ENCODE measurements at places on chromosomes 2 and 18. TPM values are rescaled to one million over a fixed set of nuclear protein-coding genes. Genes with fewer than 3 reads are reported as not detected.
A peak's percentile ranks its signal among the peaks of the same experiment; 100 is the strongest.

DNA sequence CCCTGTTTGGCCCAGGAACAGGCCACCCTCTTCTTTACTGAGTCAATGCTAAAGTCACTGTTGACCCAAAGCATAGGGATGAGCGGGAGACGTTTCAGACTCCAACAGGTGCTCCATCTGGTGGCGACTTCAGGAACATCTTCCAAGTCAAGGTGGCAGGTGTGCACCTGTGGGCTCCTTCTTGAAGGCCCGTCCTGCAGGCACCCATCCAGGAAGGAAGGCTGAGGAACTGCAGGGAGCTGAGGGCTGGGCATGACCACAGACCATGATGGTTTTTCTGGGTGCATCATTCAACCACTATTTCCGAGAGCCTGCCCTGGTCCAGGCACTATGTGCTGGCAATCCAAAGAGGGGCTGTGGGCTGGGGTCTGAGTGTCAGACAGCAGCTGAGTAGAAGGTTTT lies 142.8 kb downstream of the NDUFA10 start:
- H3K27ac ChIP-seq = peak overlapping the region; percentile 17
- peaks cover 20% of the 10 kb centered on the region for H3K27me3 ChIP-seq
- peak; percentile 68 for DNase-seq
- no peak overlapping the region for H3K4me3 ChIP-seq
- no peaks in the 10 kb centered on the region for H3K4me1 ChIP-seq

DNA sequence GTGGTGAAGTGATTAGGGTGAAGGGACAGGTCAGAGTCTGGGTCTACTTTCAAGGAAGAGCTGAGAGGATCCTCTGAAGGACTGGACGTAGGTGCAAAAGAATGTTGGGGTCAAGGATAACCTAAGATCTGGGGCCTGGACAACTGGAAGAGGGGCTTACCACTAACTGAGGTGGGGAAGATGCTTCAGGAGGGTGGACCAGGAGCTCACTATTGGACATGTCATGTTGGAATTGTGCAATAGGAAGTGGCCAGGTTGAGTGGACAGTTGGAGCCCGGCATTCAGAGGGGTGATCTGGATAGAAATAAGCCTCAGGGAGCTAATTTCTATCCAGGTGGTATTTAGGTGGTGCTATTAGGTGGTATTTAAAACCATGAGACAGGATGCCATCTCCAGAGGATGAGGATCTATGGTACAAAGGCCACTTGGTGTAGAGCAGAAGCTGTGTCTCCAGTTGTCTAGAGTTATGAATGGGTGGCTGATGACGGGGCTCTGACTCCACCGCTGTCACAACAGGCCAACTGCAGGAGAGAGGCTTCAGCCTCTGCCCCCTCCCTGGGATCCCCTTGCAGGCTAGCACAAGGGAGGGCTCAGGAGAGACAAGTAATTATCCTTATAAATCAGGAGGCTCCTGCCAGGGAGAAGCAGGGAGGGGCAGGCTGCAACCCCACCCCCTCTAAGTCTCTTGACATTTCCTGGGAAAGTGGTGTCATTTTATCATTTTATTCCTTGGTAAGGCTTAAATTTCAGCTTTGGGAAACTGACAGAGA lies 158.0 kb downstream of the SMAD7 start:
- peaks cover 1% of the 10 kb centered on the region for H3K36me3 ChIP-seq
- DNase-seq = no peak
- no peak overlapping the region for H3K27ac ChIP-seq
- peaks cover 5% of the 10 kb centered on the region for H3K4me1 ChIP-seq

Gene GRHL1
- total RNA-seq = 0.64 TPM

DNA sequence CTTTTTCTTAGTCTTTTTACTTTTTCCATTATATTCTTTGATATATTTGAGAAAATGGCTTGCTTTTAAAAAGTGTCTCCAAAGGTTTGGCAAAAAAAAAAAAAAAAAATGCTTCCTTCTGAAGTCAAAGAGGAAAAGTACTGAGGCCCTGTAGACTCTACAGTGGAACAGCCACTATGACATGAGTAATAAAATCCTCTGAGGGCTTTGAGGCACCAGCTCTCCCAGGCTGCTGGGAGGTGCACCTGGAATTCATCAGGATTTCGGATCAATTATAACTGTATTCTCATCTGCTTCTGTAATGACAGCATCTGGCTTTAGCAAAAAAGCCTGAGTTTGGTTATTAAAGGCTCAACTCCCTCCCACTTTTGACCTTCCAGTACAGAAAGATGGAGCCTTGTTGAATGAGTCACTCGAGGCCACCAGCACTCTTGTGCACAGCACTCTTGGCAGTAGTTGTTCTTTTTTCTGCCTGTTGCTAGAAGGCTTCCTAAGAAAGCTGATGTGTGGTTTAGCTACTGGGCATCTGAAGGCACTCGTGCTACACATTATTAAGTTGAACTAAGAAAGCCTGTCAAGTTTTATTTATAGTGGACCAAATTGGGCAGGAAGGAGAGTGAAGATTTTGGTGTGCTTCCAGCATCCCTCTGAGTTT lies 131.3 kb downstream of the PRPF40A start:
- no peak overlapping the region for H3K27ac ChIP-seq
- no peaks in the 10 kb centered on the region for H3K4me1 ChIP-seq
- H3K27me3 ChIP-seq = peaks cover 28% of the 10 kb centered on the region
- DNase-seq = no peak

- no peak overlapping the region for H3K27ac ChIP-seq
- H3K4me3 ChIP-seq = peak overlapping the region; percentile 74
- peaks cover 14% of the 10 kb centered on the region for H3K36me3 ChIP-seq
- no peaks in the 10 kb centered on the region for H3K27me3 ChIP-seq
- peaks cover 18% of the 10 kb centered on the region for H3K4me1 ChIP-seq
Observed at GRCh38 chr2:241357531-241357930, 1.4 kb downstream of the FARP2 start.

GRCh38 chr2:73264332-73264606 lies 20.0 kb downstream of the FBXO41 start:
- H3K27me3 ChIP-seq = no peaks in the 10 kb centered on the region
- H3K4me1 ChIP-seq = peaks cover 20% of the 10 kb centered on the region
- H3K27ac ChIP-seq = no peak overlapping the region
- DNase-seq = no peak
- peaks cover 8% of the 10 kb centered on the region for H3K36me3 ChIP-seq

GRCh38 chr2:158667586-158667985 lies 127.5 kb upstream of the DAPL1 start:
- H3K27ac ChIP-seq = no peak overlapping the region
- no peaks in the 10 kb centered on the region for H3K27me3 ChIP-seq
- H3K4me3 ChIP-seq = no peak overlapping the region
- H3K4me1 ChIP-seq = no peaks in the 10 kb centered on the region
- no peak for DNase-seq
- peaks cover 5% of the 10 kb centered on the region for H3K36me3 ChIP-seq

- no peaks in the 10 kb centered on the region for H3K4me1 ChIP-seq
- H3K27me3 ChIP-seq = peaks cover 16% of the 10 kb centered on the region
- no peak for DNase-seq
- H3K27ac ChIP-seq = no peak overlapping the region
Observed at GRCh38 chr2:142980246-142981068, 103.0 kb downstream of the KYNU start.

DNA sequence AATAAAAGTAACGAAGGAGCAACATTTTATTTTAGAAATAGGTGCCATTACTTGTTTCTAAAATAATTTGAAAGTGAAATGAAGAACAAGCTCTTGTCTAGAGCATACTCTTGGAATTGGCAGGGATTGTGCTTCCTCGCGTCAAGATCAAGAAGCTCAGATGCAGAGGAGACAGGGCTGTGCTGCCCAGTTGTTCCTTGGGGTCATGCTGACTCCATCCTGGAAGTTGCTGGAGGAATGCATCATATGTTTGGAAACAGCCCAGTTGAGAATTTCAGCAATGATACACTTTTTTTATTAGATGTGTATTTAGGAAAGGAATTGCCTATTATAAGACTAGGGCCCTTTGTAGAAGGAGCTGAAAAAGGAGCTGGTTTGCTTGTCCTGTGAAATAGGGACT lies 17.2 kb downstream of the LTBP1 start:
- no peaks in the 10 kb centered on the region for H3K36me3 ChIP-seq
- no peak overlapping the region for H3K4me3 ChIP-seq
- no peak overlapping the region for H3K27ac ChIP-seq
- no peak for DNase-seq
- no peaks in the 10 kb centered on the region for H3K4me1 ChIP-seq
- H3K27me3 ChIP-seq = peaks cover 10% of the 10 kb centered on the region

GRCh38 chr2:26666671-26667070 lies 25.5 kb upstream of the CIB4 start:
- H3K36me3 ChIP-seq = no peaks in the 10 kb centered on the region
- DNase-seq = no peak
- H3K27me3 ChIP-seq = peaks cover 48% of the 10 kb centered on the region
- peaks cover 6% of the 10 kb centered on the region for H3K4me1 ChIP-seq
- no peak overlapping the region for H3K27ac ChIP-seq

Gene SPEG
- 1.3 TPM for total RNA-seq

DNA sequence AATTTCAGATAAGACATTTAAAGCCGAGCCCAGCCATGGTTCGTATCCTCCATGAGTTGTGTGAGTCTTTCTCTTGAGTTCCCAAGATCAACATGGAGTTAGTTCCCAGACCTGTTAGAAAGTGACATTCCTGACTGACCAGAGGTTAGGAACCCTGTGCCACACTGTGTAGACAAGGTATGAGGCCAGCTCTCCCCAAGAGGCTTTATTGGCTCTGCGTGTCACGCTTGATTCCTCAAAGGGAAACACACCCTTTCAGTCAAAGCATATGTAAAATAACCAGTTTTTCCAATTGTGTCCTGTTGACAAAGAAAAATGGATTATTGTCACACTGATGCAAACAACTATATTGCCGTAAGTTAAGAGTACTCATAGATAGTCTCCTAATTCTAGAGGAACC lies 1.2 kb downstream of the SULT1C3 start:
- H3K4me1 ChIP-seq = no peaks in the 10 kb centered on the region
- no peak overlapping the region for H3K27ac ChIP-seq
- H3K27me3 ChIP-seq = no peaks in the 10 kb centered on the region
- H3K4me3 ChIP-seq = no peak overlapping the region
- no peak for DNase-seq
- no peaks in the 10 kb centered on the region for H3K36me3 ChIP-seq

DNA sequence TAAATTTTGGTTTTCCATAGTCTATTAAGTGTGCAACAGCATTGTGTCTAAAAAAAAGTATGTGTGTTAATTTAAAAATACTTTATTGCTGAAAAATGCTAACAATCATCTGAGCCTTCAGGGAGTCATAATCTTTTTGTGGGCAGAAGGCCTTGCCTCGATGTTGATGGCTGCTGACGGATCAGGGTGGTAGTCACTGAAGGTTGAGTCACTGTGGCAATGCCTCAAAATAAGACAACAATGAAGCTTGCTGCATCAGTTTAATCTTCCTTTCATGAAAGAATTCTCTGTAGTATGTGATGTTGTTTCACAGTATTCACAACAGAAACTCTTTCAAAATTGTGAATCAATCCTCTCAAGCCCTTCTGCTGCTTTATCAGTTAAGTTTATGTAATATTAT lies 31.3 kb downstream of the HDHD2 start:
- peaks cover 23% of the 10 kb centered on the region for H3K4me1 ChIP-seq
- H3K27me3 ChIP-seq = no peaks in the 10 kb centered on the region
- DNase-seq = no peak
- no peak overlapping the region for H3K27ac ChIP-seq
- peaks cover 47% of the 10 kb centered on the region for H3K36me3 ChIP-seq
- H3K4me3 ChIP-seq = no peak overlapping the region

DNA sequence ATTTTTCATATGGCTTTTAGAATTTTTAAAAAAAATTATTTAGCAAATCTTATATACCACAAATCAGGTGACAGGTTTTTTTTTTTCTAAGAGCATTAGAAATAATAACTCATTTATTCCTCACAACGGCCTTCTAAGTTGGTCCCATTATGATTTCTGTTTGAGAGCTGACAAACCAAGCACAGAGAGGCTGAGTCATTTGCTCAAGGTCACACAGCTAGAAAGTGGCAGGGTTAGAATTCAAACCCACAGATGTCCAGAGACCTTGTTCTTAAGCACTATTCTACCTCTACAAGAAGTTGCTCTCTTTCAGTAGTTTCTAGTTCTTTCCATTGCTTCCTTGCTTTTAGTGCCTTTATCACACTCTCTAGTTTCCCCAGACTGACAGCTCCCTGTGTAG lies 28.8 kb upstream of the LPIN1 start:
- H3K36me3 ChIP-seq = no peaks in the 10 kb centered on the region
- H3K27me3 ChIP-seq = peaks cover 34% of the 10 kb centered on the region
- no peak for DNase-seq
- no peak overlapping the region for H3K4me3 ChIP-seq
- peaks cover 4% of the 10 kb centered on the region for H3K4me1 ChIP-seq

GRCh38 chr2:185919155-185919554 lies 180.6 kb downstream of the FSIP2 start:
- no peak for DNase-seq
- H3K27me3 ChIP-seq = no peaks in the 10 kb centered on the region
- H3K27ac ChIP-seq = no peak overlapping the region
- H3K4me3 ChIP-seq = no peak overlapping the region
- no peaks in the 10 kb centered on the region for H3K36me3 ChIP-seq
- H3K4me1 ChIP-seq = no peaks in the 10 kb centered on the region

DNA sequence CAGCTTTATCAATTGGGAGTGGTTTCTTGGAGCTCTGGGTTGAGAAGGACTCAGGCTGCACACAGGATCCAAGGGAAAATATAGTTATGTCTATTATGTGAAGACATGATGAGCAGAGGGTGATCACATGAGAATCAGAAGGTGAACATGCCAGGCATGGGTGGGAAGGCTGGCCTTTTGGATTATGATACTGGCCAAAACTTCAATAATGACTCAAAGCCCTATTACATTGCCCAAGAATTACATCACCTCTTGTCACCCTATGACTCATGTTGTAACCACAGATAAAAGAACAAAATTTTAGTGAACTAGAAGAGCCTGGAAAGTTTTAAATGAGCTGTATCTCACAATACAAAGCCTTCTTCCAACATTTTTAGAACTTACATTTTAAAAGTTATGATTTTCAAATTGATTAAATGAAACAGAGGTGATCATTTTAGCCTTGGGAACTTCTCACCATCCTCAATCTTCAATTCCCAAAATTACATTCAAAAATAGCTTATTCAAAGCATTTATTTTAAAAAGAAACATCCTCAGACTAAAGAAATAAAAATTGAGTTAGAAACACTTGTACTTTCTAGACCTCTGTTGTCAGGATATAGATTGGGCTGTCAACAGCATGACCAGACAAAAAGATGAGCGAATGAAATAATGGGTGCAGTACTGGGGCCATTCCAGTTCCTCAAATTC lies 428.3 kb downstream of the MBD2 start:
- H3K27me3 ChIP-seq = no peaks in the 10 kb centered on the region
- H3K4me3 ChIP-seq = no peak overlapping the region
- no peak for DNase-seq
- H3K4me1 ChIP-seq = peaks cover 4% of the 10 kb centered on the region

Gene NTSR2
- not detected for total RNA-seq

- no peak overlapping the region for H3K4me3 ChIP-seq
- peaks cover 74% of the 10 kb centered on the region for H3K4me1 ChIP-seq
- peaks cover 8% of the 10 kb centered on the region for H3K36me3 ChIP-seq
- no peak for DNase-seq
Observed at GRCh38 chr2:239292531-239292930, 108.3 kb downstream of the HDAC4 start.

DNA sequence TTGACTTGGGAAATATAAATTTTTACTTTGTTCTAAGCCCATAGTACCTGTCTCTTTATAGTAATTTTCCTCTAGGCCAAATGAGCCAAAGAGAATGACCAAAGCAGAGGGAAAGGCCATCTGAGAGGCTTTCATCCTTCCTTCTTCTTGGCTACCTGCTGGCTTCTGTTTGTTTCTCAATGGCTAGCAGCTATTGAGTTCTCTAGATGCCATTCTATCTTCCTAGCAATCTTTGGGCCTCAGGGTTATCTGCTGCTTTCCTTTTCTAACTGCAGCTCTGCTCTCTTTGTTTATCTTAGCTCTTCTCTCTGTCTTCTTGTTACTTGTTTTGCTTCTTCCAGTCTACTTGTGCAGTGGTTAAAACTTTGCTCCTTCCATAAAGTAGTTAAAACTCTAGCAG lies 601.1 kb upstream of the NRXN1 start:
- no peak overlapping the region for H3K4me3 ChIP-seq
- no peaks in the 10 kb centered on the region for H3K36me3 ChIP-seq
- H3K27ac ChIP-seq = no peak overlapping the region
- H3K27me3 ChIP-seq = no peaks in the 10 kb centered on the region
- H3K4me1 ChIP-seq = no peaks in the 10 kb centered on the region
- DNase-seq = no peak

All from activated CD8-positive, alpha-beta memory T cell treated with anti-CD3 and anti-CD28 coated beads, Interleukin-2, amount 10 ng/mL, durations not matched to agents 7 days and 5 days (primary cell).